ENCODE measurements at places on chromosomes 4 and X.
A peak's percentile ranks its signal among the peaks of the same experiment; 100 is the strongest.

DNA sequence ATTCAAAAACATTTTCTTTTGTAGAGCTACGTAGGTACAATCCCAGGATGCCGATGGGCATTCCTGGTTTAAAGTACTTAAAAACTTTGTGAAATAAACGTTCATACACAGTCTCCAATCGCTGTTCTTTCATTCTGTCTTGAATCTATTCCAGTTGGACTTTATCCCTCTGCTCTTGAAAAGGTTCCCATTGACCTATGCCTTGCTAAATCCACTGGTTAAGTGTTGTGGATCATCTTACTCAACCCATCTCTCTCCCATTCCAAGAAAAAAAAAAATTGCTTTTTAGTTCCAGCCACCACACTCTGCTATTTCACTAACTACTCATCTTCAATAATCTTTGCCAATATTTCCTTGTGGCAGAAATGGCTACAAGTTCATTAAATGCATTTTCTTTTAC is 542.3 kb upstream of the GRIA3 start:
- DNase-seq: no peak

- DNase-seq: no peak
These were observed at the start of the genes SATL1 and ZNF711 for GRCh38 chrX:85243761-85244449. SATL1 (minus strand) TSS chrX:85243779; CDS start chrX:85108968, 134,811 bp downstream. ZNF711 (plus strand) TSS chrX:85243991; CDS start chrX:85247573, 3,582 bp downstream.

- DNase-seq: no peak
These were observed 7.9 kb downstream of the TRPC3 start for GRCh38 chr4:121943941-121944340.

DNA sequence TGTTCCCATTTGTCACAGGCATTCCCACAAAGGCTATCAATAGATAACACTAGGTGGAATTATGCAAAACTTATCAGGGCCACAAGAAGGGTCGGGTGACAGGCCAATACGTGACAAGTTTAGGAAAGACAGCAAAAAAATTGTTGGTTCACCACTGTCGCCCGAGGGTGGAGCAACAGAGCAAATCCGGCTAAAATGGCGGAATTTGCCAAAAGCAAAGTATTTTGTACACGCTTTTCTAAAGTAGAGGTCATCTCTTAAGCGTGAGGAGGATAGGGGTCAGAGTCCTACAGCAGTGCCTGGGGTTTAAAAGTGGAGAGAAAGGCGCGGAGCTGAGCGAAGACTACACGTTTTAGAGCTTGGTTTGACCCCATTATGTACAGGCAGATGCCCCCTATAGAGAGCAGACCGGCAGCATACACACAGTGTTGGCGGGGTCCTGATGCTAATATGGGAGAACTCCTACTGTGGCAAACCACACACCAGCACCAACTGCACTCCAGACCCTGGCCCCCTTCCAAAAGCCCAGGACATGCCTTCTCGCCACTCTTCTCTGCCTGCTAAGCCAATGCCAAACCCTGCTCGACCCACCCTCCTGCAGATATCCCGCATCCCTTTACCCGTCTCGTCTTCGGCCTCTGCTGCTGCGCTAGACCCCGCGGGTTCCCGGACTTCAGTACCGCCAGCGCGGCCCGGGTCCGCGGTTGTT is 733 bp downstream of the CCNA2 start:
- DNase-seq: peak; percentile 12

DNA sequence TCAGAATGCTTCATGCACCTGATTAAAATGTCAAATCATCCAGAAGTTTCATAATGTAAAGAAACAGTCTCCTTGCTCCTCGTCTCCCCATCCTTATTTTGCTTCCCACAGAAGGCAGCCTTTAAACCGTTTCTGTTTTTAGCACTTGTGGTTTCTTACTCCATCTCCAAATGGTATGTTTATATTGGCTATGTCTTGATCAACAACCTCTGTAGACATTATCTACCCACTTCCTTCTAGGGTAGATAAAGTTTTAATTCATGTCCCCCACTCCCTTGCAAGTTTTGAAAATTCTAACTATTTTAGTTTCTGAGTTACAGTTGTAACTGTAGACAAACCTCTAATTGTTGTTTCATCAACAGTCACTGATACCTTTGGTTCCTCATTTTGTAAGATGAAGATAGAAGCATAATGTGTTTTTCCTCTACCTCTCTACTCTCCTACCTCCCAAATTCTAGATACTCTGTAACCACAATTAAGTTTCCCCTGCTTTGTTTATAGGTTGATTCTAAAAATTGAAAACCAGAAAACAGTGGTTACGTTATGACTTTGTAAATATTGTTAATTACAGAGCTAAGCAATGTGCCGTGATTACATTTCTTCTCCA is 291.7 kb upstream of the GATB start:
- no peak for DNase-seq

GRCh38 chrX:122094611-122095010 is 1047.2 kb downstream of the GLUD2 start:
- no peak for DNase-seq

GRCh38 chr4:89000844-89001360 is 56.1 kb downstream of the FAM13A start:
- no peak for DNase-seq

GRCh38 chrX:151268836-151269235 is 92.5 kb downstream of the GPR50 start:
- no peak for DNase-seq

DNA sequence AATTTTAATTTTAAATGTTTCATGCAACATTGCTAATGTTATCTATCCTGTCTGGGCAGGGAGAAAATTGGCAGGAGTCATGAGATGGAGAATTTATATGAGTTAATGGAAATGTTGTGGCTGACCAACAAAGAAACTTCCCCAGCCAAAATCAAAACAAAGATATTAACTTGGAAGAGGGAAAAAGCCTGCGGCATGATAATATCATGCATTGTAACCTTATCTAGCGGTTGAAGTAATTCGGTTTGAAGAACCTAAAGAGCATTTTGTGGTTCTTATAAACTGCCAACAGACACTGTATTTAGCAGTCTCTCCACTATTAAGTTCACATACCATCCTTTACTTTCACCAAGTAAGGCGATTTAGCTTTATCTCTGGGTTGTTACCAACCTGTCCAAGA is 42.3 kb downstream of the DKK2 start:
- DNase-seq: no peak

- no peak for DNase-seq
These were observed 53.3 kb upstream of the STIM2 start for GRCh38 chr4:26807330-26807729.

- no peak for DNase-seq
These were observed 224.7 kb downstream of the RBMX2 start for GRCh38 chrX:130626521-130626920.

GRCh38 chrX:155632431-155633100 is 19.8 kb upstream of the TMLHE start:
- no peak for DNase-seq

DNA sequence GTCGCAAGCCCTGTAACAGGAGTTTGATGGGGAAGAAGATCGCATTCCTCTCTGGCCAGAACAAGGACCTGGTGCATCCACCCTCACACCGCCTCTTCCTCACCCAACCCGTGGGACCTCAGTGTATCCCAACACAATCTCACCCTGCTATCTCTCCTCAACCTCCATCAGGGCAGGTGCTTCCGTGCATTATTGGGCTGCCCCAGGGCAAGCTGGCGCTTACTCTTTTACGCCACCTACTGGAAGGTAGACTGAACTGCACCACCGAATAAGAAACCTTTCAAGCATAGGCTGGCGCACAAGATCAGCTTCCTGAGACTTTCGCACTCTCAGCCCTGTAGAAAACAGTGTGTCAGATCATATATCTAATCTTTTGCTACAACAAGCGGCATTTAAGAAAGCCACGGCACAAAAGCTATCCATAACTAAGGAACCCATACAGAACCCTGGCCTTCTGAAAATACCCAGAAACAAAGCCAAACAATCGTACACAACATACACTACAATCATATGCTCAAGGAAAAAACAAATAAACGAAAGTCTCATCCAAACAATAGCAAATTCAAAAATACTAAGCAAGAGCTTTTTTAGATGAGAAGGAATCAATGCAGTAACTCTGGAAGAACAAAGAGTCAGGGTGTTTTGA is 209.3 kb downstream of the UGT8 start:
- no peak for DNase-seq

- no peak for DNase-seq
These were observed 67.2 kb downstream of the TBC1D9 start for GRCh38 chr4:140688711-140689598.

- no peak for DNase-seq
These were observed 591 bp upstream of the ACSL4 start for GRCh38 chrX:109733613-109734083.

GRCh38 chrX:68177542-68177941 is 255.8 kb downstream of the OPHN1 start:
- DNase-seq: no peak

GRCh38 chrX:45009371-45010000 is 136.5 kb downstream of the KDM6A start:
- DNase-seq: no peak

- no peak for DNase-seq
These were observed 6.7 kb downstream of the TEC start for GRCh38 chr4:48262926-48263325.

DNA sequence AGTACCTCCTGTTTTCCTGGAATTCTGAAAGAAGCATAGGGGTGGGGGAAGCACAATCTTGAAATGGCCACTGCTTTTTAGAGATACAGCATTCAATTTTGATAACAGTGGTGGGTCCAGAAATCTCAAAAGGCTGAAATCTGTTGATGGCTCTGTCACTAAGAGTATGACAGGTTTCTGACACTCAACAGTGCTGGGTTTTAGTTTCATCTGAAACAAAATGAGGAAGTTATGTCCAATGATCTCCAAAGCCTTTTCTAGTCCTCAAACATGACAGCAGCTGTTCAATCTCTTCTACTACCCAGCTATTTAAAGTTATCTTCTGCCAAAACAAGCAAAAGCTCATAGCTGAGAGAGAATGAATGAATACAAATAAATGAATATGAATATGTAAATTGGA is 110.5 kb downstream of the IL1RAPL1 start:
- no peak for DNase-seq

- no peak for DNase-seq
These were observed at the start of gene NEUROG2 for GRCh38 chr4:112516066-112516470. NEUROG2 (minus strand) TSS chr4:112516180; CDS start chr4:112515475, 705 bp downstream.

DNA sequence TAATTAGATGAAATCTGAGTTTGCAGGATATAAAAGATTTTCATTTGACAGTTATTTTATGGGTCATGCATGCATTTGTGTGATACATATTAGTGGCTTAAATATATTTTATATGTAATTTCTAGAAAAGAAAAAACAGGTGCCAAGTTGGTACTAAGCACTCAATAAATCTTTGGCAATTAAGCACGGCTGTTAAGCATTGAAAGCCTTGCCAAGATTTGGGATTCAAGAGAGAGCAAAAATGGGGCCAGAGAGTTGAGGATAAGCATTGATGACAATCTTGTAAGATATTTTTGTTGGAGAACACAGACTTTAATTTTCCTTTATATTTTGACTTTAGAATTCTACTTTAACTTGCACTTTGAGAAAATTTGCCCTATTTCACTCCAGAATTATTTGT is 249.8 kb upstream of the MAD2L1 start:
- no peak for DNase-seq

GRCh38 chr4:91064157-91064853 is 937.1 kb downstream of the CCSER1 start:
- no peak for DNase-seq

GRCh38 chrX:33434256-33435092 is 223.1 kb upstream of the DMD start:
- no peak for DNase-seq

DNA sequence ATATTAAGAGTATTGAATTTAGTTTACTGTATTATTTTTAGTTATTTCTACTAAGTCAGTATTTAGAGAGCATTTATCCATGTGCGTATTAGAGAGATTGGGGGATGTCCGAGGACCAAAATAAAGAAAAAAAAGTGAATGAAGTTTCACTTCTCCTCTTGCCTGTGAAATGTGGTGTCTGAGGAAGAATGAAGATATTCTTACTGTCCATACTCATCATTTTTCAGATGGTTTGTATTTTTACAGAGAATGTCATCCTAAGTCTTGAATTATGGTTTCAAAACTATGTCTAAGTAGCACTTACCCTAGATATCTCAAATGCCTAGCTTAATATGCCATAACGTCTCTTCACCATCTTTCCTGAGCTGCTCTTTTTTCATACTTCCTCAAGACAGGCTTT is 854.3 kb downstream of the C4orf33 start:
- no peak for DNase-seq

DNA sequence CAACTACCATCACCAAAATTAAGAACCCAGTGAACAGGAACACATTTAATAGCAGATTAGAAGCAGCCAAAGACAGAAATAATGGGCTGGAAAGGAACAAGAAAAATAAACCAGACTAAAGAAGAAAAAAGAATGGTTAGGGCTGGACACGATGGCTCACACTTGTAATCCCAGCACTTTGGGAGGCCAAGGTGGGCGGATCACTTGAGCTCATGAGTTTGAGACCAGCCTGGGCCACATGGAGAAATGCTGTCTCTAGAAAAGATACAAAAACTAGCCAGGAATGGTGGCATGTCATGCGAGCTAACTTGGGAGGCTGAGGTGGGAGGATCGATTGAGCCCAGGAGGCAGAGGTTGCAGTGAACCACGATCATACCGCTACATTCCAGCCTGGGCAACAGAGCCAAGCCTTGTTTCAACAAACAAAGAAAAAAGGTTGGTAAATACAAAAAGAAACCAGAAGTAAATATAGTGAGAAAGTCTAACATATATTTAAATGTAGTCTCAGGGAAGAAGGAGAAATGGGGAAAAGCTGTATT is 102.0 kb downstream of the AFAP1 start:
- no peak for DNase-seq

DNA sequence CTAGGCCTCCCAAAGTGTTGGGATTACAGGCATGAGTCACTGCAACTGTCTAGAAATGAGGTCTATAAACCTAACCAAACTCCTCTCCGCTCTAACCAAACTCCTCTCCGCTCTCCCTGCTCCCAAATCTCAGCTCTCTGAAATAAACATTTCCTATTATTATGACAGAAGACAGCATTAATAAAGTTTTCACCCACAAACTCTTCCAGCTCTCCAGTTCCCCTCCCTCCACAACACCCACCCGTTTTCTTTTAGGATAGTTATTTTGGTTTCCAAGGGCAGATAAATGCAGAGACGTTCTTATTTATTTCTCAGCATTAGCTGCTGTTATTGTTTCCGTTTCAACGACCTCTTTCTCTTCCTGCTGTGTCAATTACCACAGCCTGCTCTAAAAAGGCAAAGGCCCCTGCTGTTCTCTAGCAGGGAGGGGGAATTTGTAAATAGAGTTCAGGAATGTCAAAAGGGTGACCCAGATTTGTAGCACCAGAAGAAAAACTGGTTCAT is 13.3 kb upstream of the SCD5 start:
- no peak for DNase-seq

- no peak for DNase-seq
These were observed 99.1 kb downstream of the CHRNA9 start for GRCh38 chr4:40434126-40434687.

GRCh38 chr4:110970642-110971041 is 347.8 kb upstream of the PITX2 start:
- no peak for DNase-seq

GRCh38 chr4:27148211-27148895 is 287.7 kb downstream of the STIM2 start:
- no peak for DNase-seq

- no peak for DNase-seq
These were observed 23.9 kb downstream of the SCD5 start for GRCh38 chr4:82774711-82775171.

- no peak for DNase-seq
These were observed 158.5 kb downstream of the NSUN7 start for GRCh38 chr4:40908297-40908696.

- DNase-seq: no peak
These were observed 21.7 kb upstream of the HGFAC start for GRCh38 chr4:3419836-3420605.

GRCh38 chr4:173490256-173490655 is 39.8 kb downstream of the HAND2 start:
- no peak for DNase-seq
